ENCODE measurements at places on chromosomes 12 and 14.

DNA sequence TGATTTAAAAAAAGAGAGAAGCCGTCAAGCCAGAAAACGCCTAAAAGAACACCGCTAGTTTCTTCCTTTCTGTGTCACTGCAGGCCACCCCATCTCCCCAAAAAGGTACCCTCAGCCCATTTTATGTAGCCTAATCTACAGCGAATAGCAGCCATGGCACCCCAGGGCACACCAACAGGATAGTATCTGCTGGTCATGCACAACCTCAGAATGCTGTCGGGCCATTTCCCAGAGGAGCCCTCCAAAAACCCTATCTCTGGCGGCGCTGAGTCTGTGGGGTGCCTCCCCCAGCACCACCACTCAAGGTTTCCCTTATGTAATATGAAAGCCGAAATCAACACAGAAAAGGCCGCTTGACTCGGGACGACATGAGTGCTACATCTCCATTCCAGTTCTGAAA, 98.9 kb downstream of the BCL11B start:
- DNase-seq, result no peak

- no peak for DNase-seq
Measured at GRCh38 chr12:52144512-52145227, 47.1 kb downstream of the KRT80 start.

DNA sequence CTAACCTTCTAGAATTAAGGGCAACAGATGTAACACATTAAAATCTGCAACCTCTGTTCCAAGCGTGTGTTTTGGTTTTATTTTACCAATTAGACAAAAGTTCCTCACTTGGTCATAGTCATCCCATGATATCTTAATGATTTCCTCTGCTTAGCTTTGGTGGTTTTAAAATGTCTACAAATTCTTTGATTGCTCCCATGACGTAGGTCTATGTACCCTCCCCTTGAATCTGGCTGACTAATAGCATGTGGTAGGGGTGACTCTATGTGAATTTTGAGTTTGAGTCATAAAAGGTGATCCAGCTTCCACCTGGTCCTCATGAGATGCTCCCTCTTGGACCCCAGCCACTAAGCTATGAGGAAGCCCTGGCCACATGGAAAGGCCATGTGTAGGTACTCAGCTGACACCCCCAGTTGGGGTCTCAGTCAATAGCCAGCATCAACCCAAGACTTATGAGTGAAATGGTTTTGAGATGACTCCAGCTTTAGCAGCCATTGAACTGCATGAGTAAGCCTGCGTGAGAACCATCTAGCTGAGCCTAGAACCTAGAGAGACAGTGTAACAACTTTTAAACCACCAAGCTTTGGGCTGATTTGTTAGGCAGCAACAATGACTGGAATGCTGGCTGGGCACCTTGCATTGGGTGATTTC, 247.1 kb downstream of the MSRB3 start:
- peak; percentile 97 for DNase-seq

DNA sequence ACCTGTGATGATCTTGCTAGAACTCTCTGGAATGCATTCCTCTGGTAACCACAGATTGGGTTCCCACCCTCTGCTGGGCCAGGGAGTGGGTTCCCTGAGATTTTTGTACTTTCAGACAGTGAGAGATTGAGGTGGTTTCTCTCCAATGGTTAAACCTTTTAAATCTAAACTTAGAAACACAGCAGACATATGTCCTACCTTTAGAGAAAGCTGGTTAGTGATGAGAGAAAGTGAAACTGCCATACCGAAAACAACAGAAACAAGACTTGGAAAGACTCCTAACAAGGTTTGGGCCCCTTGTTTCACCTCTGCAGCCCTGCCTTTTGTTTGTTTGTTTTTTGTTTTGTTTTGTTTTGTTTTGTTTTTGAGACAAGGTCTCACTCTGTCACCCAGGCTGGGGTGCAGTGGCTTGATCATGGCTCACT, 9.7 kb upstream of the SGPP1 start:
- DNase-seq, result no peak

- no peak for DNase-seq
Measured at GRCh38 chr14:79997509-79998208, 213.6 kb downstream of the DIO2 start.

DNA sequence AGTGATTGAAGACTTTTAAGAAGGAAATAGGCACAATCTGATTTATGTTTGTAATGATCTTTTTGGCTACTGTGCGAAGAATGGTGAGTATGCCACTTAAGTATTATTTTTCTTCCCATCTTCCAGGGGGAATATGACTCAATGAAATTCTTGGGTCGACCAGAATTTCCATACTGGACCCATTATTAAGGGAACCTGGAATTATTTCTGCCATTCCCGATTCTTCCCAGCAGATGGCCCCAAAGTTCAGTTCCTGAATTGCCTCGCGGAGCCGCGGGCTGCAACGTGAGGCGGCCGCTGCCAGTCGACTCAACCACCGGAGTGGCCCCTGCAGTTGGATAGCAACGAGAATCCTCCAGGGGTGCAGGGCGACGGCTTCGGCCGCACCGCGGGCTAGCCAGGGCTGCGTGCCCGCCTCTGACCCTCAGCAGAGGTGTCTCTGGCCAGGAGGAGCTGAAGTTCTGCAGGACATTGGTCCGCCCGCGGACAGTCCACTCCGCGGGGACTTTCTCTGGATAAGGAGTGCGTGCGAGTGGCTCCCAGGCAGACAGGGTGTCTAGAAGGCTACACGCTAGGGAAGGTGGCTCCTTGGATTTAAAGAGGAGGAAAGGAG, 628 bp upstream of the TSHR start:
- DNase-seq, result peak; percentile 92

GRCh38 chr12:76022506-76022905, 9.1 kb downstream of the PHLDA1 start:
- DNase-seq, result no peak

DNA sequence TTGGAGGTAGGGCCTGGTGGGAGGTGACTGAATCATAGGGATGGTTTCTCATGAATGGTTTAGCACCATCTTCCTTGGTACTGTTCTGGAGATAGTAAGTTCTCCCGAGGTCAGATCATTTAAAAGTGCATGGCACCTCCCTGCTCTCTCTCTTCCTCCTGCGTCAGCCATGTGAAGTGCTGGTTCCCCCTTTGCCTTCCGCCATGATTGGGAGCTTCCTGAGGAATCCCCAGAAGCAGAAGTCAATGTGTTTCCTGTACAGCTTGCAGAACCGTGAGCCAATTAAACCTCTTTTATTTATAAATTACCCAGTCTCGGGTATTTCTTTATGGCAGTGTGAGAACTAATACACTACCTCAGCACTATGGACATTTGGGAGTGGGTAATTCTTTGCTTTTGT, 4.8 kb upstream of the LGMN start:
- DNase-seq, result no peak

DNA sequence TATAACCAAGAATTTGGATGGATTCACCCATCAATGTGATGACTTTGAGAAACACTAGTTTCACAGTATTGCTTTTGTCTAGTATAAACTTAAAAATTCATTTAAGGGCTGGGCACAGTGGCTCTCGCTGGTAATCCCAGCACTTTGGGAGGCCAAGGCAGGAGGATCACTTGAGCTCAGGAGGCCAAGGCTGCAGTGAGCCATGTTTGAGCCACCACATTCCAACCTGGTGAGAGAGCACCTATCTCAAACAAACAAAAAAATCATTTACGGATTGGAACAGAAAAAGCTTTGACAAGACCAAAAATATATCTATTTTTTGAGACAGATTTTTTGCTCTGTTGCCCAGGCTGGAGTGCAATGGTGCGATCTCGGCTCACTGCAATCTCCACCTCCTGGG, 27.5 kb downstream of the GNS start:
- DNase-seq, result no peak

DNA sequence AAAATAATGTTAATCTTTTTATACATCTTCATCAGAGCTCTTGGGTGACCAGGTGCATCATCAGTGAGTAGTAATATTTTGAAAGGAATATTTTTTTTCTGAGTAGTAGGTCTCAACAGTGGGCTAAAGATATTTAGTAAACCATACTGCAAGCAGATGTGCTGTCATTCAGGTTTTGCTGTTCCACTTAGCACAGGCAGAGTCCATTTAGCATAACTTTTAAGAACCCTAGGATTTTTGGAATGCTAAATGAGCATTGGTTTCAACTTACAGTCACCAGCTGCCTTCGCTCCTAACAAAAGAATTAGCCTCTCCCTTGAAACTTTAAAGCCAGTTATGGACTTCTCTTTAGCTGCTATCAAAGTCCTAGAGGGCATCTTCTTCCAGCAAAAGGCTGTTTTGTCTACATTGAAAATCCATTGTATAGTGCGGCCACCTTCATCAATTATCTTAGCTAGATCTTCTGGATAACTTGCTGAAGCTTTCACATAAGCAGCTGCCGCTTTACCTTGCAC, 24.6 kb downstream of the RIMKLB start:
- DNase-seq, result no peak

DNA sequence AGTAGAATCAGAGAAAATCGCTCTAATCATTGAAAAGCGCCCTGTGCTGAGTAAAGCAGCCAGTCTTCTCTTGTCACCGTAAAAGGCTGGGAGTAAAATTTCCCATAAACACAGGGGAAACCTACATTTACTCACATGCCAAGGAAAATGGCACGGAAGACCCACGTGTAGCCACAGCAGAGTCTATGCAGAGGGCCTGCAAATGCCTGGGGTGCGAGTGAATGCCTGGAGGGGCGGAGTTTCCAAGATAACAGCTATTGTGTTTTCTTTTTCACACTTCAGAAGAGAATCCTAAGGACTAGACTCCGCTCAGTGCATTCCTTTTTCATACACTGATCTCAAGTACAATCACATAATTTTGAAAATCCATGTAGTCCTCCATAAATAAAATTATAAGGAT, 159.9 kb upstream of the FOXN3 start:
- no peak for DNase-seq

GRCh38 chr12:124295431-124296058, 652 bp downstream of the RFLNA start:
- DNase-seq, result peak; percentile 15

DNA sequence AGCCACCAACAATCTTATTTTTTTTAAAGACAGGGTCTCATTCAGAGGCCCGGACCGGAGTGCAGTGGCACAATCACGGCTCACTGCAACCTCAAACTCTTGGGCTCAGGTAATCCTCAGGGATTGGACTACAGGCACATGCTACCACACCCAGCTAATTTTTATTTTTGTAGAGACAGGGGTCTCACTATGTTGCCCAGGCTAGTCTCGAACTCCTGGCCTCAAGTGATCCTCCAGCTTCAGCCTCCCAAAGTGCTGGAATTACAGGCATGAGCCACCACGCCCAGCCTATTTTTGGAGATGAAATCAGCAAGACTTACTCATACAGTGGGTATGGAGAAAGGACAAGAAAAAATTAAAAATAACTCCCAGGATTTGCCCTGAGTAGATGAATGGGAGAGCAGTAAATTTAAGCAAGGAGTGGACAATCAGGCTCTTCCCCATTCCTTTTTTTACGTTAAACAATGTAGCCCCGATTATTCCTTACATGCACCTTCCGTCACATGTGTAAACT, 13.2 kb downstream of the FMNL3 start:
- peak; percentile 51 for DNase-seq

- DNase-seq, result no peak
Measured at GRCh38 chr14:72932893-72933292, 6.6 kb downstream of the DCAF4 start.

- DNase-seq, result no peak
Measured at GRCh38 chr14:19800282-19801117, 3.1 kb upstream of the OR4N2 start.

DNA sequence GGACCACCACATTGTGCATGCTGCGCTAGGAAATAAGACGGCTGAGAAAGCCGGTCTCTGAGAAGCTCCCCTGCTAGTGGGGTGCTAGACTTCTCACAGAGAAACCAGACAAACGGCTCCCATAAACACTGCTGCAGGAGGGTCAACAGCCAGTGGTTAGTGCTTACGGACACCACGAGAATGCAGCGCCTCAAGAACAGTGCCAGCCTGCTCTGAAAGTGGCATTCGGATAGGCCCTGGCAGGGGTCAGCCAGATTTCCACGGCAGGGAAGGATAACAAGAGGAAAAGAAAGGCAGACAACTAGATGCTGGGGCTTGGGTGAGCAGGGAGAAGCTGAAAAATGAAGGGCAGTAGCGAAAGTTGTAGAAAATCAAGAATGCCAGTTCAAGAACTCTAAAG, 26.4 kb downstream of the PPTC7 start:
- no peak for DNase-seq

- DNase-seq, result no peak
Measured at GRCh38 chr12:122126713-122127597, 47.1 kb downstream of the IL31 start.

DNA sequence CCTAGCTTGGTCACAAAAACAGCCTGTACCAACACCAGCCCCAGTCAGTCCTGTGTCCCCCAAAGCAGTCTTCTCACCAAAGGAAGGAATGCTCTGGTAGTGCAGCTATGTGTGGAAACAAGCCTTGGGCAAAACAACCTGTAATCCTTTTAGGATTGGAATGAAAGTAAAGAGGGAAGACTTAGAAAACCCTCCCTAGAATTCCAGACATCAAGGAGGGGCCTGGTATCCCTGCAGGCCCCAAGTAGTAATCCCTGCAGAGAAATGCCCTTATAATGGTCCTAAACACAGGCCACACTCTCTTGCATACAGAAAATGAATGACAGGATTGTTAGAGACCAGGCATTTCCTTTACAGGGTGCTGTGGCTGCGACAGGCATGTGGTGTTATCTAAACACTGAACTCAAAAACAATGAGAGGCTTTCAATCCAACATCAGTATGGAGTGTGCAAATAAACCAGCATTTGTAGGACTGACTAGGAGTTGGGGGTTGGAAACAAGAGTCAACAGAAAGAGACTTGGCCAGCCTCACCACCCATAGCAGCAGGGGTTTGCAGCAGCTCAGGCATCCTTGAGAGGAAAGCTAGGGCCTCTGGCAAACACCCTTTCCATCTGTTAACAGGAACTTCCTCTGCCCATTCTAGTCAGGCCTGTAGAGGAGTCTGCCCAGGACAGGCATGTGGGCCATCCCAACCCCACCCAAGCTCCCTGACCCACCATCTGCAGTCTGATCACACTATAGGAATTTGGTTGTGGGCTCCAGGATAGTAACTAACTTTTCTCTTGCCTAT, 59.1 kb downstream of the DCAF5 start:
- peak; percentile 50 for DNase-seq

- no peak for DNase-seq
Measured at GRCh38 chr14:66074537-66074936, 411.6 kb upstream of the CCDC196 start.

- DNase-seq, result no peak
Measured at GRCh38 chr12:19034937-19035336, 94.6 kb upstream of the PLEKHA5 start.

- no peak for DNase-seq
Measured at GRCh38 chr12:121261398-121261797, 35.1 kb downstream of the CAMKK2 start.

DNA sequence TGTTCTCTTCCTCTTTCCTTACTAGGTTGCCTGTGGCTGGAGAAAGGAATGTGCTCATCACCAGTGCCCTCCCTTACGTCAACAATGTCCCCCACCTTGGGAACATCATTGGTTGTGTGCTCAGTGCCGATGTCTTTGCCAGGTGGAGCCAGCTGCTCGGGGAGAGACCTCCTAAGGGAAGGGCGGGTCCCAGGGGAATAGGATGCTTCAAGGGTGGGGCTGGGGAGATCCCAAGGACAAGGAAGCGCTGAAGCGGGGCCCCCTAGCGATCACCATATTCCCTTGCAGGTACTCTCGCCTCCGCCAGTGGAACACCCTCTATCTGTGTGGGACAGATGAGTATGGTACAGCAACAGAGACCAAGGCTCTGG, 10.2 kb downstream of the MARS1 start:
- no peak for DNase-seq
